ENCODE measurements at places on chromosomes 7 and 10.

DNA sequence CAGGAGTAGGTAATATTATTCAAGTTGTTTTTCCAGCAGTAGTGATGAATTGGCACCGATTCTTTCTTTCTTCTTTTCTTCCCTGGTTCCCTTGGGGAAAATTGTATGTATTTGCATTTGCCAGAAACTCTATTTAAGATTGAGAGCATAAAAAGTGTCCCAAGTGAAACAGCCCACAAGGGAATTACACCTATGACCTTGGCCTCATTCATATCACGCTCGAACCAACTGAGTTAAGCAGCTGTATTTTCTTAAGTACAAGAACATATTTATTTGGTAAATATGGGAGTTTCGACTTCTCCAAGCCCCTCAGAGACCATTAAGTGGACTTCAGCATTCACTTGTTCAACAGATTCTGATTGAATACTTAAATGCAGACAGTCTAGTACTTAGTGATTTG lies 54.1 kb upstream of the MET start:
- no peak for DNase-seq

- no peak for DNase-seq
Measured at GRCh38 chr10:80274396-80275134, 14.9 kb downstream of the MAT1A start.

- no peak for DNase-seq
Measured at GRCh38 chr10:100362570-100363496, 15.8 kb downstream of the SCD start.

- no peak for DNase-seq
Measured at GRCh38 chr7:128099204-128099671, 68.0 kb upstream of the LRRC4 start.

DNA sequence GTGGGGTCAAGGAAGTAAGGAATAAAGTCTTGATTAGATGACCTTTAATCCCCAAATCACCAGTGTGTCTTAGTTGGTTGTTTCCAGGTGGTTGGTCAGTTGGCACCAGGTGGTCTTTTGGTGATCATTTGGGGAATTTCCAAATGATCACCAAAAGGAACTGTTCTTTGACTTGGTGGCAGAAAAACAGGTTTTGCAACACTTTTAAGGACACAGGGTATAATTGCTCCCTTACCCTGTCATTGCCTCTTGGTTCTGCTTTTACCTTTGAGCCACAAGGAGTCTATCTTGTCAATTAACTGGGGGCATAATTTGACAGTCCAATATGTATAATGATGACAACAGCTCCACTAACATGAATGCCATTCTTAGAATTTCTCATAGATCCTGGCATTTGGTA lies 104.2 kb downstream of the ADK start:
- DNase-seq, result no peak

DNA sequence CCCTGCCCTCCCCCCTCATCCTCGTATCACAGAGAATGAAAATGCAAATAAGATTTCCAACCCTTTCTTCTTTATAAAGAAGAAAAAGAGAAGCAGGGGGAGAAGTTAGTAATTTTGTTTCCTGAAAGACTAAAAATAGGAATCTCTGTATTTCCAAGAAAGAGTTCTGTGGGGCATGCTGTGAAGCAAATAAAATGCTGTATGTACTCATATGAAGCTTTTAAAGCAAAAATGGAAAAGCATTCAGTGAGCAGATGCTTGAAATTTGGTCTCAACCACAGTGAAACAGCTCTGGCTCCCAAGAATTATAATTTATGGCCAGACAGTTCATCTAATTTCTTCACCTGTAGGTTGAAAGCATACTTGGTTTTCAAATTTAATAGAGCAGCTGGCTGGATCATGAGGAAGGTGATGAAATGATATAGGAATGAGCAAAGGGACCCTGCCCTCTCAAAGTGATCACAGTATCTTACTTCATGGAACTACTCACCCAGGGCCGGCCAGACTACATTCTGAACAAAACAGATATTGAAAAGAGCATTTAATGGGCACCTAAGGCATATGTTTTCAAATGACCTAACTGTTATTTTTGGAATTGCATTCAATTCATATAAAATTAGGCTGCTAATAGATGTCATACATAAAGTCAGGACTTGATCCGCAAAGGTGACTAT lies 31.4 kb downstream of the SVIL start:
- no peak for DNase-seq
